ENCODE measurements at places on chromosomes 16 and 17.

GRCh38 chr17:76848670-76849069, 19.5 kb upstream of the MGAT5B start:
- no peak for DNase-seq

DNA sequence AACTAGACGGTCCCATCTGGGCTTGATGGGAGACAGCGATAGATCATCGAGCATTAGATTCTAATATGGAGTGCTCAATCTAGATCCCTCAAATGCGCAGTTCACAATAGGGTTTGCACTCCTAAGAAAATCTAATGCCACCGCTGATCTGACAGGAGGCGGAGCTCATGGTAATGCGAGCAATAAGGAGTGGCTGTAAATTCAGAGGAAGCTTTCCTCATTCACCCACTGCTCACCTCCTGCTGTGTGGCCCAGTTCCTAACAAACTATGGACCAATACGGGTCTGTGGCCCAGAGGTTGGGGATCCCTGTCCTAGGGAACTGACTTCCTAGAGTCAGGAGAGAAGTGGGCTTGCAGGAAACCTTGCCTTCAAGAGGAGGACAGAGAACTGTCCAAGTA, 25.2 kb upstream of the AMZ2 start:
- DNase-seq: no peak

GRCh38 chr17:72635034-72635635, 457.4 kb downstream of the SLC39A11 start:
- no peak for DNase-seq

DNA sequence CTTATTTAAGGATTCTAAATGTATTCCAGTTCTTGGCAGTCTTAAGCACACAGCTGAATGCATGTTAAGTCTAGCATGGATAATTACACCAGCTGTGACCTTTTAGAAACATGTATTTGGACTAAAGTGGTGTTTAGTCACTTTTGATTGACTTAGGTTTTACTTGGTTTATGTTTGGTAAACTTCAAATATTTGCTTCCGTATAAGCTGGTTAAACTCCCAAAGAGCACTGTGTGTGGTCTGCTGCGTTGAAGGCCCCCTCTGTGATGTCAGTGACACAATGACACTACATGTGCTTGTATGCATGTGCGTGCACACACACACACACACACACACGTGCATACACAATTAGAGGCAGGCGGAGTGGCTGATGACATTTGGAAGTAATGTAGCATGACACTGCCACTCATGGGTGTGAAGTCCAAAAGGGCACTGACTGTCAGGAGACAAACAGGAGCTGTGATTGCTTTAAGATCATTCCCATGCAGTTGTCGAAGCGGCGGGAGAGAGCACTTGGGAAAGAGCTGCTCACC, 156.1 kb upstream of the CDH13 start:
- no peak for DNase-seq

- DNase-seq: no peak
These were observed 1200.0 kb downstream of the CDH11 start for GRCh38 chr16:63921737-63922295.

DNA sequence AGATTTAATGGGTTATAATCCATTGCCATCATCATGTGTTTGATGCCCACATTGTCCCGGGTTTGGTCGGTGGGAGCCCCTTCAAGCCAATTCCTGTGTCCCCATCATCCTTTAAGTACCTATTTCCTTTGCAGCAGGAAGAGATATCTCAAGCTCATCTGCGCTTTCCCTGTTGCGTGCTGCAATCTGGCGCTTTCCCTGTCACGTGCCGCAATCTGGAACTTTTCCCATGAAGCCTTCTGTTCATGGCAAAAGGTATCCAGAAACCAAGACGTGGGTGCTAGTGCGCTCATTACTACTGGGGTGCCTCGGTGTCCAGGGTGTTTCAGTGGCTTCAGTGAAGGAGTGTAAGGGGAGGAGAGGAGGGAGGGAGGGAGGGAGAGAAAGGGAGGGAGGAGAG, 174.6 kb upstream of the ZNF469 start:
- no peak for DNase-seq

- no peak for DNase-seq
These were observed 4.5 kb downstream of the SLC4A1 start for GRCh38 chr17:44263345-44263902.

- DNase-seq: no peak
These were observed 16.2 kb downstream of the PSMD3 start for GRCh38 chr17:39996800-39997199.

GRCh38 chr17:19239544-19239943, 2.4 kb downstream of the EPN2 start:
- DNase-seq: no peak

- no peak for DNase-seq
These were observed 245 bp upstream of the RNF227 start for GRCh38 chr17:7916385-7916682.

DNA sequence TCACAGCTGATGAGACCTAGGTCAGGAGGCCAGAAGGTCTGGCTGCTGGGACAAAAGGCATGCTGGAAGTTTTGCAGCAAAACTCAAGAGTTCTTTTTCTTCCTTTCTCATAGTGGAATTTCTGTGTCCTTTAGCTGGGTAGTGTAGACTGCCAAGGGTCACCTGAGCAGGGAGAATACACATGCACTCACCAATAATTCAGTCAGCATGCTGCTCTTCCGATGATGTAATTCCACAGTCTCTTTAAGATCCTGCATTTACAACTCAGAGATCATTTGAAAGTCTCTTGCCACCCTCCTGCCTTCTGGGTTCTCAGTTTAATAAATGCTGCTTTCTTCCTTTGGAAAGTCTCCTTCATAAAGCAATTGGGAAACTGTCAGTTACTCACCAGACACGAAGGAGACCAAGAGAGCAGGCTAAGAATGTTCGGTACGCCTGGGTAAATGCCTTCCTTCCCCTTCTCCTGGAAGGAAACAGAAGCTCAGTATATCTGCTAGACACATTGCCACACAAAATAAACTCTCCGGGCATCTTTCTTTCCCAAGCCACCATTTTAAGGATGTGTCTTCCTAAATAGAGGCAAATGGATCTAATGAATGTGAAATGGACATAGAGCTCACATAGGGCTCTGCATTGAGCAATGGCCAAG, 473.1 kb downstream of the GRIN2A start:
- DNase-seq: no peak

Measured in GM19239 (cell line).